OCI-LY7 (cell line): ENCODE measurements at places on chromosomes 5 and 9. TPM values are rescaled to one million over a fixed set of nuclear protein-coding genes. Genes with fewer than 3 reads are reported as not detected.
A peak's percentile ranks its signal among the peaks of the same experiment; 100 is the strongest.

Gene CLIC3
- total RNA-seq = not detected in 2 replicates

Gene HNRNPH1
- total RNA-seq = 959 and 1,011 TPM in 2 replicates

Gene GGTA1
- not detected in 2 replicates for total RNA-seq

Gene TEK
- not detected in 2 replicates for total RNA-seq

Gene KIF20A
- 65.1 and 76.7 TPM in 2 replicates for total RNA-seq

Gene SPATA31C1
- total RNA-seq = not detected in 2 replicates

Gene RORB
- total RNA-seq = not detected in 2 replicates

Gene TMEM215
- not detected in 2 replicates for total RNA-seq

Gene RASEF
- not detected in 2 replicates for total RNA-seq

Gene HTR4
- total RNA-seq = not detected in 2 replicates

Gene PPP3R2
- not detected in 2 replicates for total RNA-seq

Gene PCDHAC2
- not detected in 2 replicates for total RNA-seq

- DNase-seq = no peak
These were observed 128.7 kb downstream of the SPOCK1 start for GRCh38 chr5:137370096-137371071.

DNA sequence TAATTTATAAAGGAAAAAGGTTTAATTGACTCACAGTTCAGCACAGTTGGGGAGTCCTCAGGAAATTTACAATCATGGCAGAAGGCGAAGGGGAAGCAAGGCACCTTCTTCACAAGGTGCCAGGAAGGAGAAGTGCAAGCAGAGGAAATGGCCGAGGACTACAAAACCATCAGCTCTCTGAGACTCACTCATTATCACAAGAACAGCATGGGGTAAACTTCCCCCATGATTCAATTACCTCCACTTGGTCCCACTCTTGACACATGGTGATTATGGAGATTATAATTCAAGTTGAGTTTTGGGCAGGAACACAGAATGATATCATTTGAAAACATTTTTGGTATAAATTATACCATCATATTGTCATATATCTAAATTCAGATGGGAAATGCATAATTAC is 934.7 kb downstream of the CDH12 start:
- no peak for DNase-seq

DNA sequence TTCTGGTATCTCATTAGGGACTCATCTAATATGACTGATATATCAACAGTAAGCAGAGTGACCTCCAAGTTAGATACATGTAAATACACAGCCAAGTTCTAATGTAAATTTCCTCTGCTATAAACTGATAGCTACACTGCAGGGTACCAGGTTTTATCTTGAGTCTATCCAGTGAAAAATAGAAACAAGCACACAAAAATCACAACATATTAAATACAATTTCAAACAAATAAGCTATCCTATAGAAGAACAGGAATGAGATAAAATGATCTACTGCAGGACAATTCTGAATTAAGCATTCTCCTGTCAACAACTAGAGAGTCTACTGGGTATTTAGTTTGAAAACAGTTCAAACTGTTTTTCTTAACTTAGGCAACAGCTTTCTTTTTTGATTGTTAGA is 42.7 kb downstream of the NR3C1 start:
- no peak for DNase-seq

GRCh38 chr9:113901221-113901688 is 25.1 kb downstream of the ZNF618 start:
- DNase-seq = no peak

- DNase-seq = peak; percentile 17
These were observed 3.7 kb downstream of the HABP4 start for GRCh38 chr9:96453625-96454024.

GRCh38 chr5:97528941-97529340 is 345.9 kb upstream of the RIOK2 start:
- DNase-seq = no peak

DNA sequence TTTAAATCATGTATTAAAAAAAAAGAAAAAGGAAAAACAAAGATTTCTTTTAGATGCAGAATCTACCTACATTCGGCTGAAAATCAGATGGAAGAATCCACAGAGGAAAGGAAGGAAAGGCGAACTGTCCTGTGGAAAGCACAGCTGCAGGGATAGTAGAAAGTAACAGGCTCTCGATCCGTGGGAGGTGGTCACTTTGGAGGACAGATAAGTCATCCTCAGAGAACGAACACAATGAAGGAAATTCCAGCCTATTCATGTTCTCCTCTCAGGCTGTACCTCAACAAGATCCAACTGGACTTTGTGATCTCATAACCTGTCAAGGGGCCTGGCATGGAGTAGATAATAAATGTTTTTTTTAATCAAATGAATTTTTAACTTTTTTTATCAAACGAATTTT is 72.8 kb downstream of the NR6A1 start:
- DNase-seq = no peak

DNA sequence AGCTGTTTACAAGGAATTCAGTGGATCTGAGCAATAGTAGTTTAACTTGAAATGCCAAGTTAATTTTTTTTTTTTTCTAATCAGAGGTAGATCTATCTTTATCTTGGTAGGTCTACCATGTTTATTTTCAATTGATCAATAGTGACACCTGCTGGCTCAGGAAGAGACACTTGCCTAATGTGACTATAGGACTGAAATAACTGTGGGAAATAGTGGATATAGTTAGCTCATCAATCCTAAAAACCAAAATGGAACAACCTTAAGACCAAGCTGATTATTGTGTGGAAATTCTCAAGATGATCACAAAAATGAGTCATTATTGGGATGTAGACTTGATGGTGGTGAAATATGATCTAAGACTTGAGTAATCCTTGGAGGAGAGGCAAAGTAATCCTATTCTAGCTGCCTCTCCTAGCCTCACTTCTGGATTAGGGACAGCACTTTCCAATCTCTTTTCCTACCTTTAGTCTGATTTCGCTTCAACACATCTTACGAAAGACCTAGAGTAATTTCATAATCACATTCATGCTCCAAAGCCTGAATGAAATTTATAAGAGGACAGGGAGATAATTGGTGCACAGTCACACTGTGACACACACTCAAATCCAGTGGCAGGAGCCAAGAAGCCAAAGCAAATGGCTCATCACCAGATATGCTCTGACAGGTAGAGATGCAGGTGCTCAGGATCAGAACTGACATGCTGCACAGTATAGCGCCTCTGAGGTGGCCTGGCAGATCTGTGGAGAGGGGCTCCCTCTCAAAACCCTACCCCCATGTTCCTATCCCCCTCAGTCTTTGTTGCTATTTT is 156.3 kb downstream of the HMHB1 start:
- peak; percentile 36 for DNase-seq

GRCh38 chr5:172178301-172178987 is 9.6 kb downstream of the STK10 start:
- DNase-seq = peak; percentile 61

DNA sequence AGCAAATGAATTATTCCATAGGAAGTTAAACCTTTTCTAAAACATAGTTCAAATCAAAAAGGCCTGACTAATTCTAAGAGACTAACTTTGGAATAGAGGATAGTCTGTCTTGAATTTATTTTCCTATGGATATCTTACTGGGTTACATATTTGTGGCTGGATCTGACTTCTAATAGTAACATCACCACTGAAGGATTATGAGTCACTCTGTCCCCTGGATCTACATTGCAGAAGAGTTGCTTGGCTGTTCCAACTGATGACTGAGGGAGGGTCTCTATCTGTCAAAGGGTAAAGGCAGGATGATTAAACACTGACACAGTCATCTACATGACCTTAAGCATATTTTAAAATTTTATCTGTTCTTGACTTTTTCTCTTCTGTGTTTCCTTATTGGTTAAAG is 119.6 kb upstream of the FST start:
- DNase-seq = no peak

- DNase-seq = no peak
These were observed 221.6 kb upstream of the SLC30A5 start for GRCh38 chr5:68872088-68872839.

DNA sequence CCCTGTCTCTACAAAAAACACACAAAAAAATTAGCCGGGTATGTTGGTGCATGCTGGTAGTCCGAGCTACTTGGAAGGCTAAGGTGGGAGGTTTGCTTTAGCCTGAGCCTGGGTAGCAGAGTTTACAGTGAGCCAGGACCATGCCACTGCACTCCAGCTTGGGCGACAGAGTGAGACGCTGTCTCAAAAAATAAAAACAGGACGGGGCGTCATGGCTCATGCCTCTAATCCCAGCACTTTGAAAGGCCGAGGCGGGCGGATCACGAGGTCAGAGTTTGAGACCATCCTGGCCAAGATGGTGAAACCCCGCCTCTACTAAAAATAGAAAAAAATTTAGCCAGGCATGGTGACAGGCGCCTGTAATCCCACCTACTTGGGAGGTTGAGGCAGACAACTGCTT is 40.3 kb downstream of the UBE2D2 start:
- DNase-seq = no peak

DNA sequence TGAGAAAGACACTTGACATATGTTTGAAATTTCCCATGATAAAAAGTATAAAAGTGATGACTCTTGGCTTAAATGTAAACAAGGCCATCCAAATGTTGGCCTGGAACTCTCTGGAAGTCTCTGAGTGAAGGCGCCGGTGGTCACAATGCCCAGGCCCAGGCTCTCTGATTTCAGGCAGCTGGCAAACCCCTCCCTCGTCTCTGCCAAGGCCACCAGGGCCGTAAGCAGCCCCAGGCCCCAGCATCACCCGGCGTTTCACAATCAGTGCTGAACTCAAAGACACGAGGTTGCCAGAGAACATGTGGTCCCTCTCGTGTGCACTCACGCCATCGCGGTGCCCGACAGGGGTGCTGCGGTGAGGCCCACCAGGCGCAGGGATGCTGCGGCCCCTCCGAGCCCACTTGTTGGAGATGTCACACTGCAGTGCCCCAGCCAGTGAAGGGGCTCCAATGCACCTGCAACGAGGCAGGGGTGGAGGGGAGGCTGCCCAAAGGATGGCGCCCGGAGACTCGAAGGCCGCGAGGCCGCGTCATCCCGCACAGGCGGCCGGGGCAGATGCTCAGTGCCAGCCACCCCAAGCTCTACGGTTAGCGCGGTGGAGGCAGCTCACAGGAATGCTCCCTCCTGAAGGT is 15.0 kb downstream of the LPCAT1 start:
- no peak for DNase-seq

GRCh38 chr9:129038109-129038852 is 1.9 kb downstream of the MIGA2 start:
- no peak for DNase-seq

DNA sequence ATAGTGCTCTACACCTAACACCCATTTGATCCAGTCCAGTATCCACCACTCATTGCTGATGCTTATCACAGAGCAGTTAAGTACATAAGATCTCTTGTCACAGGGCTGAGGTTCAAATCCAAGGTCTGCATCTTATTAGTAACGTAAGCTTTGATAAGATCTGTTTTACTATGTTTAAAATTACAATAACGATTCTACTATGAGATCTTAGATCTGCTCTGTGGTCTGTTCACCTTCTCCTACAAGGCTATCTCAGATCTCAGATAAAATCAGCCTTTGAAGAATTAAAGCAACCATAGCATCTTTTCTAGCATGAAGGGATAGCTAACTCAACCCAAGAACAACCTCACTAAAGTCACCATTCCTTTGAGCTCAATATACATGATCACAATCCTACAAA is 431.0 kb upstream of the RORB start:
- DNase-seq = no peak

- no peak for DNase-seq
These were observed 52.3 kb upstream of the CPLX2 start for GRCh38 chr5:175819090-175819425.

DNA sequence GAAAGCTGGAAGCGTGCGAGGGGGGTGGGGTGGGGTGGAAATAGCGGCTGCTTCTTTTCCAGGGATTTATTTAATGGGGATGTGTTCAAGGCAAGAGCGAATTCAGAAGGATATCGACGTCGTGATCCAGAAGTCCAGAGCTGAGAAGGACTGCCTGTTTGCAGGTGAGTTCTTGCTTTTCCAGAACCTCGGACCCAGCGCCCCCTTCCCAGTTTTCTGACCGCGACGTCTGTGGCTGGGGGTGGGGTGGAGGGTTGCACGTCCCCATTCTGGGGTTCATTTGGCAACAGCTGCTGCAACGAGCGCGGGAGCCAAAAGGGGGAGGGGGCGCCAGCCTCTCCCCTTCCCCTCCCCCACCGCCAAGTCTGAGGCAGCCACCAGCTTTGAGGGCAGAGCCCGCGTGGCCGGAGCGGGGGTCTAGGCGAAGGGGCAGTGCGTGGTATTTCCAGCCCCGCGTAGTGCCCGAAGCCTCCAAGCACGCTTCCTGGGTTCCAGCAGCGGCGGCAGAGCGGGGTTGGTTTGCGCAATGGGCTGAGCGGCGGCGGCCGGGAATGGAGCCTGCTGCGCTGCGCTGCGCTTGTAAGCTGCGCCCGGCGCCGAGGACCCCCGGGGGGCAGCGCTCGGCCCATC is 701 bp downstream of the PARP8 start:
- peak; percentile 64 for DNase-seq

DNA sequence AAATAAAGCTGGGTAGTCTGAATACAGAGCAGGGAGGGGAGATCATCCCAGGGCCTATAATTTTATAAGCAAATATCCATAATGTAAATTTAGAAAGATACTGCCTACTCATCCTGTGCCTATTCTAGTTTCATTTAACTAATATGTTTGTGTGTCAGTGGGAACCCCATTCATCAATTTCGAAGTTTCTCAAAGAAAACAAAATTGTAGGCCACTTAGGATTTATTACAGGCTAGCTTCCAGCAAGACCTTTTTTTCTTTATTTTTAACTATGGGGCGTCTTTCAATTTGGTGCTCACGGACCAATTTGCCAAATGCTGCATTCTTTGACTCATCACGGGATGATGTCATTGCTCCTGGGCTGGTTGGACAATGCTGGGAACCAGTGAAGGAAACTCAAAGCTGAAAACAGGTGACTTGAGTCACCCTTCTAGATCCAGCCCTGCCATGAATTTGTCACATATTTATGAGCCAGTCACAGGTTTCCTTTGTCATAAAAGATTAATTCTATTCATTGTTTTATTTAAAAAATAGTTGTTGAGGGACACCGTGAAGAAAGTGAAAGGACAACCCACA is 13.4 kb downstream of the PCSK5 start:
- DNase-seq = no peak

DNA sequence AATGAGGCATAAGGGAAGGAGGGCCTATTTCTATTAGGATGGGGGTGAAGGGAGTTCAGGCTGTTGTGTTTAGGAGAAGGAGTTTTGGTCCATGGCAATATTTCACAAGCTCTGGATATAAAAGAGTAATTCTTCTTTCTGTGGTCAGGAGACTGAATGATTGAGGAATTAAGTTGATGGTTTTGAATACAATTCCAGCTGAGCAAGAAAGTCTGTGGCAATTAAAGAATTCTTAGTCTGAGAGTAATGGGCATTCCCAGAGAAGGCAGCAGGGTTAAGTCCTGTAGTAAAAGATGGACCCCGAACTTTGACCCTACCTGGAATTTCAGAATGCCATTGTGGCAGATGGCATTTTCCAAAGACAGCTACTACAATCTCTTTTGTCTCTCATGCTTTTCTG is 202.6 kb downstream of the TLE4 start:
- no peak for DNase-seq
